Activated CD4-positive, alpha-beta memory T cell treated with anti-CD3 and anti-CD28 coated beads for 36 hours (primary cell): ENCODE measurements at places on chromosomes 4 and X. TPM values are rescaled to one million over a fixed set of nuclear protein-coding genes. Genes with fewer than 3 reads are reported as not detected.

Gene SSX4B
- not detected for total RNA-seq

Gene MAP3K15
- total RNA-seq = 0.69 TPM

Gene TBC1D9
- not detected for total RNA-seq

Gene ZBTB33
- total RNA-seq = 13.6 TPM

Gene NAA11
- total RNA-seq = not detected

Gene UGDH
- total RNA-seq = 32.9 TPM

Gene CT45A10
- not detected for total RNA-seq

Gene PRKG2
- total RNA-seq = 0.24 TPM

Gene RBMXL3
- total RNA-seq = not detected

Gene AMER1
- 2.5 TPM for total RNA-seq

Gene OTC
- not detected for total RNA-seq

Gene CCDC149
- total RNA-seq = not detected

Gene SPACA5
- total RNA-seq = not detected

Gene ARHGAP36
- not detected for total RNA-seq

Gene FAM47E
- total RNA-seq = not detected

Gene XK
- not detected for total RNA-seq

Gene ENPEP
- not detected for total RNA-seq

Gene TMPRSS11B
- not detected for total RNA-seq

Gene BBS12
- total RNA-seq = 4.3 TPM

Gene PPEF2
- 0.40 TPM for total RNA-seq

Gene POLN
- total RNA-seq = 4.0 TPM

Gene PASD1
- not detected for total RNA-seq

Gene DMRTC1B
- not detected for total RNA-seq

Gene NDNF
- total RNA-seq = not detected

Gene ADH1A
- not detected for total RNA-seq

Gene GUCY1B1
- 0.24 TPM for total RNA-seq

Gene SFRP2
- not detected for total RNA-seq

Gene PTCHD1
- not detected for total RNA-seq

Gene REPS2
- total RNA-seq = not detected

Gene GALNTL6
- not detected for total RNA-seq

Gene VSIG1
- total RNA-seq = 1.2 TPM

Gene F8A1
- 43.3 TPM for total RNA-seq

Gene AR
- total RNA-seq = 0.21 TPM

Gene NALF2
- 0.31 TPM for total RNA-seq

Gene FAT1
- not detected for total RNA-seq

Gene RS1
- total RNA-seq = not detected

Gene PCDH11X
- total RNA-seq = not detected

Gene GLRA2
- not detected for total RNA-seq

Gene MAGEA8
- total RNA-seq = not detected

Gene PARM1
- not detected for total RNA-seq

Gene PCDH10
- not detected for total RNA-seq

Gene GPR50
- total RNA-seq = not detected

Gene RPL34
- 1,658 TPM for total RNA-seq

Gene TRMT10A
- 8.9 TPM for total RNA-seq

Gene PCDH18
- total RNA-seq = 0.12 TPM

Gene WDR19
- 16.4 TPM for total RNA-seq

Gene PAGE3
- total RNA-seq = not detected

Gene PLS3
- total RNA-seq = 0.48 TPM

Gene GLOD5
- total RNA-seq = not detected

Gene NEIL3
- 18.3 TPM for total RNA-seq

Gene PDZD4
- 4.9 TPM for total RNA-seq

Gene ARMCX4
- total RNA-seq = 5.4 TPM

Gene GAGE12E
- not detected for total RNA-seq
